ENCODE measurements at places on chromosomes 1 and 21.

DNA sequence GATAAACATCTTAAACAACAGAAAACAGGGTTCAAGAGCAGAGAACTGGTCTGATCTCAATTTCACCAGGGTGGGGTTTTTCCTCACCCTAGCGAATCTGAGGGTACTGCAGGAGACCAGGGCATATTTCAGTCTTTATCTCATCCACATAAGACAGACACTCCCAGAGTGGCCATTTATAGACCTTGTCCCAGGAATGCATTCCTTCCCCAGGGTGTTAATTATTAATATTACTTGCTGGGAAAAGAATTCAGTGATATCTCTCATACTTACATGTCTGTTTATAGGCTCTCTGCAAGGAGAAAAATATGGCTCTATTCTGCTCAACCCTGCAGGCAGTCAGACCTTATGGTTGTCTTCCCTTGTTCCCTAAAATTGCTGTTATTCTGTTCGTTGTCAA, 84.1 kb downstream of the LYPLAL1 start:
- DNase-seq = no peak

DNA sequence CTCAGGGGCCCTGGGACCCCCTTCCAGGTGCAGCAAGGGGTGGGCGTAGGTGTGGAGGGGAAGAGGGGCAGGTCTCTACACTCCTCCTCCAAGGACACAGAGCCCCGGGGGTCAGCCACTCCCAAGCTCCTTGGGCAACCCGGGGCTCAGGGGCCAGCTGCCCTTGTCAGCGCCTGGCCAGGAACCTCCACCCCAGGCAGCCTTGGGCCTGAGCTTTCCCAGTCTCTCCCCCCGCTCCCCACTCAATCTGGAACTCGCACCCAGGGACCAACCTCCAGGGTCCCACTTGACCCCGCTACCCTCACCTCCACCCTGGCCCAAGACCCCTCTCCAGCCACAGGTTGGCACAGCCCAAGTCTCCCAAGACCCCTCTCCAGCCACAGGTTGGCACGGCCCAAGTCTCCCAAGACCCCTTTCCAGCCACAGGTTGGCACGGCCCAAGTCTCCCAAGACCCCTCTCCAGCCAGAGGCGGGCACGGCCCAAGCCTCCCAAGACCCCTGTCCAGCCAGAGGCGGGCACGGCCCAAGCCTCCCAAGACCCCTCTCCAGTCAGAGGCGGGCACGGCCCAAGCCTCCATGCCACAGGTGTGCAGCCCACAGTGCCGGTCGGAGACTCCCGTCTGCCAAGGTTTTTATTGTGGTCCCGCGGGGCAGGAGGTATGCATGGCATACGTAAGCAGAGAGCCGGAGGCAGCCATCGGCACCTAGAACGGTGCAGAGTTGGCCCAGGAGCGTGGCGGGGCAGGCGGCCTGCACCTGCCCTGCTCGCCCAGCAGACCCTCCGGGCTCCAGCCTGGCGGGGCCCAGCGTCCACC, 3.0 kb downstream of the TNFRSF4 start:
- no peak for DNase-seq

DNA sequence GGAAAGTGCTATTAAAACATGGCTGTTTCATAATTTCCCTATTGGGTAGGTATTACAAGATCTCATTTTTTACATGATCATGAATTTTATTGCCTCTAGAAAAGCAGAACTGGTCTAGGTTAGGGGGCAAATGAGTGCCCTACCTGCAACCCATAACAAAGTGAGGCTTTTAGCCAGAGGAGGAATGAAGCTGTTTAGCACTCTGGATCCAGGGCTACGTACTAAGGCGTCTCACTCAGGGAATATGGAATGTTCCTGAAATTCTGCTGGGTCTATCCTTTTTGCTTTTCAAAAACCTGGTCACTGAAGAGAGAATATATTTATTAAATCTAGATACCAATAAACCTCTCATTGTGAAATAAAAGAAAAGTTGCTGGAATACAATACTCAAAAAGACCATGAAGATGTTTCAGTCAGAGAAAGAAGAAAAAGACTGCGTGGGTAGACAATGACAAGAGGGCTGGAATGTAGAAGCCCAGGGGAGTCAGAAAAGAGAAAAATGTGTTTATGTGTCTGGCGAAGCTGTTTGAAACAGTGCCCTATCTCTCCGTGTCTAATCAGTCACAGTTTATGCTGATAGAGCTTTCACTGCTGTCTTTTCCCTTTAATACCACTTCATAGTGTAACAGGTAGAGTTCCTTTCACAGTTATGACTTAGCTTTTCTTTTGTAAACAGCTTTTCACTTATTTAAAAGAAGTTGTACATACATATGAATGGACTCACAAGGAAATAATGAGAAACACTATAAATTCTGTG, 25.0 kb upstream of the SYDE2 start:
- DNase-seq = no peak

DNA sequence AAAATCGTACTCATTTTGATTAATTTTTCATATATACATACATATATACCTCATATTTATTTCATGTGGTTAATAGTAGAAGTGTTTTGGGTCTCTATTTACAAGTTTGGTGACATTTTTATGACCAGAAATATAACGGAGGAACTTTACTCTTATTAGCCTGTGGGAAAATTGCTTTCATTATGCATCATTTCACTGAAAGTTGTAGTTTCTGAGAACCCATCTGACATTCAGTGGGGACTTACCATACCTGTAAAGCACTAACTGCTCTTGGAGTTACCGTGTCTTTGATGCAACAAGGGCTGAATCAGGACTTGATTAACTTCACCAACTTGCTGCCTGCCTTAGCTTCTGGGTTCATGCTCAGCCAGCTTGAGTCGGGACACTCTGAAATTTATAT, 49.9 kb upstream of the ITPKB start:
- DNase-seq = no peak

- no peak for DNase-seq
Observed at GRCh38 chr1:36204347-36204909, 19.8 kb upstream of the THRAP3 start.

- DNase-seq = no peak
Observed at GRCh38 chr1:66652556-66652955, 99.7 kb upstream of the DYNLT5 start.

Measured in substantia nigra (tissue), 51 donors.